ENCODE measurements at places on chromosomes 7 and 10. TPM values are rescaled to one million over a fixed set of nuclear protein-coding genes. Genes with fewer than 3 reads are reported as not detected.

Gene ACSM6
- not detected for total RNA-seq

Gene SFTPA1
- not detected for total RNA-seq

Gene ELFN1
- total RNA-seq = not detected

Gene ZNF487
- 5.0 TPM for total RNA-seq

Gene NUDT1
- total RNA-seq = 78.2 TPM

Gene UBTD1
- 2.0 TPM for total RNA-seq

Gene LBX1
- total RNA-seq = not detected

Gene OGDHL
- total RNA-seq = 0.23 TPM

Gene ACTR3C
- not detected for total RNA-seq

Gene MSMB
- not detected for total RNA-seq
